ENCODE measurements at places on chromosomes 1 and 21.

DNA sequence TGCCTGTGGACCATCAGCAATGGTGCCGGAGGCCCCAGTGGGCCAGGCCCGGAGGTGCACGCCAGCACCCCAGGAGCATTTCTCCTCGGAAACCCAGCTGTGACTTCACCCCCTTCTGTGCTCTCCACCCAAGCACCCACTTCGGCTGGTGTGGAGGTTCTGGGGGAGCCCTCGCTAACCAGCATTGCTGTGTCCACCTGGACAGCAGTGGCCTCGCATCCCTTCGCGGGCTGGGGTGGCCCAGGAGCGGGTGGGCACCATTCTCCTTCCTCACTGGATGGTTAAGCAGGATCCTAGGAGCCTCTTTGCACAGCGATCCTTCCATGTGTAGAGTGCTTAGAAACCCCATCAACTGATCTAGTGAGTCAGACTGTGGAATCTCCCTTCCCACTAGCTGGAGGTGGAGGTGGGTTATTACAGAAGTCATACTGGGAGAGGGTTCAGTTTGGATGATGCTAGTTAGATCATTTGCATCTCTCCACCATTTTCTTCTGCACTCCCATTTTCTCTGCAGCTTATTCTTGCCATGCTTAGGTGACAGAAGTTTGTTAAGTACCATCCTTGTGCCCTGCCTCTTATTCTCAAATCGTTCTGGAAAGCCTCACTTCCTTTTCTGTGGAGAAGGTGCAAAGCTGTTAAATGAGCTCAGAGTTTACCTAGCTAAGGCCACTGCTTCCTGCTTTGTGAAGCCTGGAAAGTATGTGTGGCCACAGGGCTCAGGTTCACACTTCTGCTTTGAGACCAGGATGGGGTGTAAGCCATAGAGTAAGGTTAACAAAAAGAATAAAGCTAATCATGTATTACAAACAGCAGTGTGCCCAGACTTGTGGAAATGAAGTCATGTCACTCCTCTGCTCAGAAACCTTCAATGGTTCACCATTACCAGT, 32.3 kb downstream of the TBX19 start:
- DNase-seq = no peak

DNA sequence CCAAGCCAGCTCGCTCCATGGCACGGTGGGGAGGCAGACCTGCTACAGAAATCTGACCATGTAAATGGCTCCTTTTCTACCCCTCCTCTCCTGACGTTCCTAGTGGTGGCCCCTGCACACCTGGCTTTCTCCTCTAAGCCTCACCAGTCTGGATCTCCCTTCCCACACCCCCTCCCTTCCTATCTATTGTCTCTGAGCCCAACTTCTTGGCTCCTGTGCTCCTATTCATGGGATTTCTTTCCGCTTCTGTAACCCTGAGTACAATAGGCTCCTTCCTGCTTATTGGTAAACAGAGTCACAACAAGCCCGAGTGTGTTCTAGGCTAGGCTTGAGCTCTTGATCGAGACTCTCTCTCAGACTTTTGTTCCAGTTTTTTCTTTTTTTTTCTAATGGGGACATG, 17.6 kb downstream of the OPTC start:
- DNase-seq = no peak

- no peak for DNase-seq
These were observed 53.6 kb upstream of the A3GALT2 start for GRCh38 chr1:33374336-33375105.

- no peak for DNase-seq
These were observed at the start of gene AKT3 for GRCh38 chr1:243850202-243850451. TSS of gene AKT3 (minus strand) at chr1:243850243. CDS start at chr1:243843170, 7,073 bp downstream.

GRCh38 chr1:110346690-110347089, 7.5 kb downstream of the RBM15 start:
- no peak for DNase-seq

DNA sequence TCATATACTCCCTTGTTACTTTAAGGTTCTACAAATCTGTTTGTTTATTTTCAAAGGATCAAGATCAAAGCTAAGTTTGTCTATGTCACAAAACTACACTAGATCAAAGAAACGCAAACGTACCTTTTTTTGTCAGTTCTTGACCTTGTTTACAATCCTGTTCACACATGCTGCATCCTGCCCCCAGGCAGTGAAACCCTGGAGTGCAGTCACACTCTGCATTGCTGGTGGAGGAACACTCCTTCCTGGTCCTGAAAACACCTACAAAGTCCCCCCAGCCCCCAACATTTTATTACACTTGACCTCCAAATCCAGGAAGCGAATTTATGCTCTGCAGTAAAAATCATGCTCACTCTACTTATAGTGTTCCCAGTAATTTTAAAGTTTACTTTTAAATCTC, 2.6 kb downstream of the TNFRSF9 start:
- DNase-seq = no peak

DNA sequence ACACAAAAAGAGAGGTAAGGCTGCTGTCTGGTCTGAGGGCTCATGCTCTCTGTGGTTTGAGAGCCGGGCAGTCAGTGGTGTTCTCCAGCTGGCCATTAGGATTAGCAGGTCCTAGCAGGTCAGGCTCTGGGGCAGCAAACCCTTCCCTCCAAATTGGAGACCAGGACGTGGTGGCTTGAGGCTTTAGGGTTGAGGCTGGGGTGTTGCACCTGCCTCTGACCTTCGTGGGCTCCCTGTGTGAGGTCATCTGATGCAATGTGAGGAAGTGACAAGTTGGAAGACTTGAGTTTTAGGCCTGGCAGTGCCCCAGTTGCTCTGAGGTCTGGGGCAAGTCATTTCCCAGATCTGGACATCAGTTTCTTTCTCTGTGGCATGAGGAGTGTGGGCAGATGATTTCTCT, 24.4 kb downstream of the SZRD1 start:
- DNase-seq = no peak

DNA sequence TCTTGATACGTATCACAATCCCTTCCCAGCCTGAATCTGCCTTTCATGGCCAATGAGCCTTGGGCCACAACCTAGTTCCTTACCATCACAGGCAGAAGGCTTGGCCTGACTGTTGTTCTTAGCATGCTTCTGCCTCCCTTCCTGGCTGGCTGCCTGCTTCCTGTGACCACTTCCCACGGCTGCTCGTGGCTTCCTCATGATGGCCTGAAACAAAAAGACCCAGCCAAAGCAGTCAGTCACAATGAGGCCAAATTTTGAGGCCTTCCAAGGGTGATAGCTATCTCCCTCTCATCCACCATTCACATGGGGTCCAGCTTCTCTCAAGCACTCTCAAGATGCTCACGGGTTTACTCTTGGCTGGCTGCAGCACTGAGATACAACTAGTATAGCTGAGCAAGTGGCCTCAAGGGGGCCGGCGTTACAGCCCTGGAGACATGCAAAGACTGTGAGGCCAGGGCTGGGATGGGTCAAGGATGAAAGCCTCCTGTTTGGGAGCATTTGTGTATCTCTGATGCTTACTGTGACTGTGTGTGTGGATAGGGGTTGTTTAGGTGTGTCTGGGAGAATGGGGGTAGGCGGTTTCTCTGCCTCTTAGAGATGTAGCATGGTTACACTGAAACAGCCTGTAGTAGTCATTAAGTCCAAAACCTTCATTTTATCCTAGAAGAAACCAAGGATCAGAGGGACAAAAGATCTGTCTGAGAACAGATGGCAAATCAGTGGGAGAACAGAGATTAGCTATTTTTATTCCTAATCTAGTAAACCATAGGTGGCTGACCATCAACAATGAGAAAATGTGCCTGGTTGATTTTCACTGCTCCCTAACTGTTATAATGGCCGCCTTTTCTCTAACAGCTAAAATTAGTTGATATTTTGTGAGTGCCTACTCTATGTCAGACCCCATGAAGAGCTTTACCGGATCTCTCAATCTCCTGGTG, 5.4 kb upstream of the TOE1 start:
- DNase-seq = no peak

DNA sequence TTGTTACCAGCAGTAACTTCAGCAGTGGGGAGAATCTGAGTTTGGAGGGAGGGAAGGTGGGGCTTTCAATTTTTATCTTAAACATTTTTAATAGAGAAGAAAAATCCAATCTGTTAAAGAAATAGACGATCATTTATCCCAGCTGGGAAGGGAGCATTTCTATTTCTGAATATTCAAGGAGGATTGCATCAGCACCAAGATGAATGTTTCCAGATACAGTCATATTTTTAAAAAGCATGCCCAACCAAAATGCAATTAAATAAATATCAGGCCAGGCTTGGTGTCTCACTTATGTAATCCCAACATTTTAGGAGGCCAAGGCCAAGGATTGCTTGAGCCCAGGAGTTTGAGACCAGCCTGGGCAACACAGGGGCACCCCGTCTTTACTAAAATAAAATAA, 1.7 kb upstream of the ATP1A4 start:
- DNase-seq = no peak

GRCh38 chr1:16150508-16150907, 5.4 kb downstream of the EPHA2 start:
- DNase-seq = no peak

DNA sequence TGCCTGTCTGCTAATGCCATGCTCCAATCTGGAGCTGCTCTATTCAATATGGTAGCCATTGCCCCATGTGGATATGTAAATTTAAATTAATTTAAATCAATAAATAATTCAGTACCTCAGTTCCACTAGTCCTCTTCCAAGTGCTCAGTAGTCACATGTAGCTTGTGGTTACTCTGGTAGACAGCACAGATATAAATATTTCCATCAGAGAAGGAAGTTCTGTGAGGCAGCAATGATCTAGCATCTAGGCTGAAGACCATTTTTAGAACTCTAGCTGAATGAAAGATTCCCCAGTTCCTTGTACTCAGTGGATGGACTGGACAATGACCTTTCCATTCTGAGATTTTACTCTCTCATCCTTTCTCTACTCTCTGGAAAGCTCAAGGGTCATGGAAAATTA, 25.8 kb upstream of the CAPZB start:
- no peak for DNase-seq

DNA sequence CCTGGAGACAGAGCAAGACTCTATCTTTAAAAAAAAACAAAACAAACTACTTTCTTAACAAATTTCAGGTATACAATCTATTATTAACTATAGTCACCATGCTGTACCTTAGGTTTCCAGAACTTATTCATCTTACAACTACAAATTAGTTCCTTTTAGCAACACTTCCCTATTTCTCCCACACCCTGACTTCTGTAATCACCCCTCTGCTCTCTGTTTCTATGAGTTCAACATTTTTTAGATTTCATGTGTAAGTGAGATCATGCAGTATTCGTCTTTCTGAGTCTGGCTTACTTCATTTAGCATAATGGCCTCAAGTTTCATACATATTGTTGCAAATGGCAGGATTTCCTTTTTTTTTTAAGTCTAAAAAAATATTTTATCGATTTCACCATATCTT, 77.9 kb upstream of the LPGAT1 start:
- DNase-seq = no peak

All from activated CD8-positive, alpha-beta memory T cell treated with anti-CD3 and anti-CD28 coated beads for 1 hour (primary cell).